ENCODE measurements at places on chromosomes 13 and 19.

DNA sequence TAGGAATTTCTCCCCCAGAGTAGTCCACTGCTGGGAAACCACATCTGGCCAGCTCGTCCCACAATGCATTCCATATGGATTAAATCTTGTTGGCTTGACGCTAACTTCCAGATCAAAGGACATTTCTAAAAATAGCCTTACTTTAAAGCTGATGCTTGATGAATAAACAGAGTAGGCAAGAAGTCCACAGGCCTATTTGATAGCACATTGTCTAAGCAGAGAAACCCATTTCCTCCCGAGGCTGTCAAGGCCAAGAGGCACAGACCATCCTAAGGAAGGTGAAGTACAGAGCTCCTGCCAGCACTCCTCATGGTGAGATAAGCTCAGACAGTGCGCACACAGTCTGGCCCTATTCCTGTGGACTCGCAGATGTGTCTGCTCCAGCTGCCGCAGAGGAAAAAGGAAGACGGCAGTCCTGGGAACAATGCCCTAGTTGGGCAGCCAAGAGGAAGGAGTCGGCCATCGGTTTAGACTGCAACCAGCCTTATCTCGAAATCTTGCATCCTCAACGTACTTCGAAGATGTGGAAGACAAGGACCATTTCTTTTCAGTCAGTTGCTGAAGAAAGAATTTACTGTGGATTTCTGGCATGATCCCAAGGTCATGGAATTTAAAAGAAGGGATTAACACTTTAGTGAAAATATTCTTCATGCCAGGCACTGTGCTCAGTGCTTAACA is 156.8 kb downstream of the RGCC start:
- DNase-seq, result peak; percentile 83

DNA sequence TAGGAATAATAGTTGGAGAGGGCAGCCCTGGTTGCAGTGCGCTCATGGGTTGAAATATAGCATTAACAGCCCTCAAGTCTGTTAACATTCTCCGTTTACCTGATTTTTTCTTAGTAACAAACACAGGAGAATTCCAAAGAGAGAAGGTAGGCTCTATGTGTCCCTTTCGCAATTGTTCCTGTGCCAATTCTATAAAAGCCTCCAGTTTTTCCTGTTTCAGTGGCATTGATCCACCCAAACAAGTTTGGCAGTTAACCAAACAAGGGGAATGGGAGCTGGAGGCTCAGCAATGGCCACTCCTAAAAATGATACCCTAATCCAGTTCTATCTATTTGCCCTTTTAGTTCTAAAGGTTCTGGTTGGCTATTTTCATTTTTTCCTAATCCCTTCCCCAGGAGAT is 151.6 kb downstream of the ZNF486 start:
- no peak for DNase-seq

DNA sequence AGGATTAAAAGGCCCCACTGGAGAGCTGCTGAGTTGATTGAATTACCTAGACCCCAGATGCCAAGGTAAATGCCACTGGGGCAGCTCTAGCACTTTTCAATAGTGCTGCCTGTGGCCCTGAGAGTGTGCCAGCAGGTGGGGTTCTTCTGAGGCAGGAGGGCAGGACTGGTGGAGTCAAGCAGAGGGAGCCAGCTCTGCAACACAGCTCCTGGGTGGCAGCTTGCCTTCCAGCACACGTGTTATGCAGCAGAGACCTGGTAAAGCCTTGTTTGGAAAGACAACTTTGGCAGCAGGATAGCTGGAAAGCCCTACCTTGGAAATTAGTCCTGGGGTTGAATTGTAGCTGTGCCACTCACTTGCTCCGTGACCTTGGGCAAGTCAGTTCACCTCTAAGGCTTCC is 306.6 kb downstream of the ATP8A2 start:
- no peak for DNase-seq

DNA sequence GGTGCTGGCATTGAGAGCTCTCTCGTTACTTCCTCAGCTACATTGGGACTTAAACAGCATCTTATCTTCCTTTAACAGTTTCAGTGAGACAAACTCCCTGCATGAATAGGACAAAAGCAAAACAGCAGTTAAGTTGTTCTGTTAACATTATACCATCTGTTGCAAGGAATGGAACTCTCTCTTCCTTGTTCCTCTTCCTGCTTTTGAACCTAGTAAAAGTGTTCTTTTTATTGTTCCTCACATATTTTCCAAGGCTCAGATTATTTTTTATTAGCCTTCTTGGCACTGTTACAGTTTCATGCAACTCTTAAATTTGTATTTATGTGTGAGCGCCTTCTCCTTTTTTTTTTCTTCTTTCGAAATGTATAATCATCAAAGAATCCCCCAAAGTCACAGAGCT is 202.6 kb upstream of the UFM1 start:
- no peak for DNase-seq

GRCh38 chr19:50794074-50794875 is 4.1 kb downstream of the ACP4 start:
- DNase-seq, result no peak

DNA sequence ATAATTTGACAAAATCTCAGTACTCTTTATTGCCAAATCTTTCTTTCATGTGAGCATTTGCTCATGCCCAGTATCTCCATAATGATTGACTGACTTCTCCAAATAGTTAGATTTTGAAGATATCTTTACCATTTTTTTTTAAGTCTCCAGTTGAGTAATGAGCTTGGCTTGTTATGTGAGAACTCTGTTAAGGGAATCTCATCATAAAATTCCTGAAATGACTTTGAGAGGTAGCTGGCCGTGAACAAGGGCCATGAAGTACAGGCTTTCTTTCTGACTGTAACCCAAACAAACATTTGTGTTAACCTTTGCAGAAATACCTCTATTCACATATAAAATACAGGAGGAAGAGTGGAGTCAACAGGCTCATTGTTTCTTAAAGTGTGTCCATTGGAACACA is 449.7 kb downstream of the IRS2 start:
- DNase-seq, result peak; percentile 57

- peak; percentile 87 for DNase-seq
Observed at GRCh38 chr19:16435238-16435917, 36.4 kb downstream of the EPS15L1 start.

DNA sequence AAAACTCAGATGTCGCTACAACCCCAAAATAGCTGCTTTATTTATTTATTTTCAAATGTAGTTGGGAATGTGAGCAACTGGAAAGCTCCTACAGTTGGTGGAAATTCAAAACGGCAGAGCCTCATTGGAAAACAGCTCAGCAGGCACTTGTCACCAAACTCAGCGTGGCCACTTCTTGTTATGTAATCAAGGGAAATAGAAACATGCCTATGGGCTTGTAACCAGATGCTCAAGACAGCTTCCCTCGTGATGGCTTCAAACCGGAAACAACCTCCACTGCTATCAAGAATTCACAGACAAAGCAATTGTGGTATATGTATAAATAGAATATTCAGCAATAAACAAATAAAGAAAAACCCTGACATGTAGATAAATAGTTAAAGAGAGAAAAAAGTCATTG is 627.8 kb upstream of the SLC10A2 start:
- DNase-seq, result no peak

- no peak for DNase-seq
Observed at GRCh38 chr19:14097532-14098151, 7.1 kb upstream of the SAMD1 start.

DNA sequence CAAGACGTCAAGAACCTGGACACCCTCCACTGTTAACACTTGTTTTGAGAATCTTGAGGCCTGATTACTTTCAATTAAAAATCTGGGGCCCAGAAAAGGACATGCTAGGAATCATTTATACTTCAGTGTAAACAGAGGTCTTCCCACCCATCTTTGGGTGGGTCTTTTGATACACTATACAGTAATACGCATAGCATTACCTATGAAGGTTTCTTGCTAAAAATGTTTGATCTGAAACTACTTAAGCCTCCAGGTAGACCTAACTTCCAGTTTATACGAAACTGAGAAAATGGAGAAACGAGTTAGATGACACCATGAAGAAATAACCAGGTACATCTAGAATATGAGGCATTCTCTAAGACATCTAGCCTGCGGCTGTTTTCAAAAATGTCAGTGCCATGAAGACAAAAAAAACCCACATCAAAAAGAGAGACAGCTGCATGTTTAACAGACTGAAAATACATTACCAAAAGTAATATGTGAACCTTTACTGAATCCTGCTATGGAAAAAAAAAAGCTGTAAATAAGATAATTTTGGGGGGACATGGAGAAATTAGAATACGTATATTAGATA is 36.6 kb downstream of the TGDS start:
- no peak for DNase-seq

- peak; percentile 46 for DNase-seq
Observed at GRCh38 chr13:95073747-95074311, 227.4 kb downstream of the ABCC4 start.

- DNase-seq, result no peak
Observed at GRCh38 chr13:50884265-50884664, 25.3 kb upstream of the RNASEH2B start.

DNA sequence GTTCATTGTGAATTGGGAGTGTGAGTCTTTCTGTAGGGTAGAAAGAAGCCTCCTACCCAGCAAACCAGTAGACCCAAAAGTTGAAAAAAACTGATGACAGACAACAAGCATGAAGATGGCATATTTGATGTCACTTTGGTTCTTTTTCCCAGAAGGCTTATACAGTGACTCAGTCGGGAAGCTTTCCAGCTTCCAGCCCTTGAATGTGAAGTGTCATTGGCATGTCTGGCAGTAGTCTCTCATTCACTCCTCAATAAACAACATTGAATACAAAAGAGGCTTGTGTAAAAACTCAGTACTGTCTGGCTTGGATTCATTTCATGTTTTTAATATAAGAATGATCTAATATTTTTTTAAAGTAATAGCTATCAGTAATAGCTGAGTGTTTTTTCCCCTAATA is 68.7 kb downstream of the IPO5 start:
- peak; percentile 51 for DNase-seq

- no peak for DNase-seq
Observed at GRCh38 chr13:25473864-25474263, 102.1 kb downstream of the ATP8A2 start.

- DNase-seq, result no peak
Observed at GRCh38 chr13:67372868-67373464, 142.8 kb upstream of the PCDH9 start.

DNA sequence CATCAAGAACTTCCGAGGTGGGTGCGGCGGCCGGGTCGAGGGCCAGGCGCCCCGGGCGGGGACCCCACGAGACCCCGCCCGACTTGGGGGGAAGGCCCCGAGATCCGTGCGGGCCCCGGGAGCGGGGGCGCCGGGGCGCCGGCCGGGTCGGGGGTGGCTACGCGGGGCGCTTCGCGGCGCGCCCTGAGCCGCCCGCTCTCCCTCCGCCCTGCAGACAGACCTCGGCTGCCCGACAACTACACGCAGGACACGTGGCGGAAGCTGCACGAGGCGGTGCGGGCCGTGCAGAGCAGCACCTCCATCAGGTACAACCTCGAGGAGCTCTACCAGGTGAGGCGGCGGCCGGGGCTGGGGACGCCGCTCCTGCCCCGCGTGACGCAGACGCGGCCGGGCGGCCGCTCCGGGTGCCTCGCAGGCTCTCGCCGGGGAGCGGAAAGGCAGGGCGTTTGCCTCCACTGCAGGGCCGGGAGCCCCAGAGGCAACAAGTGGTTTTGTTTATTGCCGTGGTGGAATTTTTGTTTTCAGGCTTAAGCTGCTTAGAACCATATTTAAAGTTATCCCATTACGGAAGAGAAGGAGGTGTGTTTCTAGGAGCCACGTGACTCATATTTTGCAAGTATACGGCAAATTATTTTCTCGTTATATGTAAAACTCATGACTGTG is 477 bp downstream of the CUL4A start:
- no peak for DNase-seq

DNA sequence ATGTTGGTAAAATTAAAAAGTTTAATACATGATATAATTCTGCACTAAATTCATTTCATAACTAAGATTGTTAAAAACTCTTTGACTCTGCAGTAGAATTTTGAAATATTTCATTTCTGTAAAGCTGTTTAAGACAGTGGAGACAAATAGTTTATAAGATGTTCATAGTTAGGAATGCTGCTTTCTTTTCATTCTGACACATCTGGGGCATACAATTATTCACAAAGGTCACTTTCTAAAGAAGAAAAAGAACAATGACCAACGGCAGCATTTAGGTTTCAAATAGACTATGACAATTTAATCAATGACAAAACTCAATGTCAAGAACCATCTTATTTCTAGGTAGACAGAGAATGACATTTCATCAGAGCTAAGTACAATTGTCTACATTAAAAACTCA is 1422.1 kb downstream of the PCDH9 start:
- no peak for DNase-seq

GRCh38 chr19:18783958-18784785 is 6.9 kb downstream of the COMP start:
- no peak for DNase-seq

DNA sequence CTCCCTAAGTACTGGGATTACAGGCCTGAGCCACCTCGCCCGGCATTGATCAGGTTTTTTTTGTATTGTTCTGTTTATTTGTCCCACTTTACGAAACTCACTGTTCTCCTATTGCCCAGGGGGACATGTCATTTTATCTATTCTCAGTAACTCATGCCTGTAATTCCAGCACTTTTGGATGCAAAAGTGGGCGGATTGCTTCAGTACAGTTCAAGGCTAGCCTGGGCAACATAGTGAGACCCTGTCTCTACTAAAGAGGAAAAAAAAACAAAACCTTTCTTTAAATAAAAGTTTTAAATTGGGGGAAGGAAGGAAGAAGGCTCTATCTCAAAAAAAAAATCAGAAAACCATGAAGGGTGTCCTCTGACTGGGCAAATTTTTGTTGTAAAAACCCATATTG is 2.7 kb upstream of the MPV17L2 start:
- no peak for DNase-seq

GRCh38 chr13:24636776-24637175 is 43.4 kb upstream of the ATP12A start:
- DNase-seq, result no peak

DNA sequence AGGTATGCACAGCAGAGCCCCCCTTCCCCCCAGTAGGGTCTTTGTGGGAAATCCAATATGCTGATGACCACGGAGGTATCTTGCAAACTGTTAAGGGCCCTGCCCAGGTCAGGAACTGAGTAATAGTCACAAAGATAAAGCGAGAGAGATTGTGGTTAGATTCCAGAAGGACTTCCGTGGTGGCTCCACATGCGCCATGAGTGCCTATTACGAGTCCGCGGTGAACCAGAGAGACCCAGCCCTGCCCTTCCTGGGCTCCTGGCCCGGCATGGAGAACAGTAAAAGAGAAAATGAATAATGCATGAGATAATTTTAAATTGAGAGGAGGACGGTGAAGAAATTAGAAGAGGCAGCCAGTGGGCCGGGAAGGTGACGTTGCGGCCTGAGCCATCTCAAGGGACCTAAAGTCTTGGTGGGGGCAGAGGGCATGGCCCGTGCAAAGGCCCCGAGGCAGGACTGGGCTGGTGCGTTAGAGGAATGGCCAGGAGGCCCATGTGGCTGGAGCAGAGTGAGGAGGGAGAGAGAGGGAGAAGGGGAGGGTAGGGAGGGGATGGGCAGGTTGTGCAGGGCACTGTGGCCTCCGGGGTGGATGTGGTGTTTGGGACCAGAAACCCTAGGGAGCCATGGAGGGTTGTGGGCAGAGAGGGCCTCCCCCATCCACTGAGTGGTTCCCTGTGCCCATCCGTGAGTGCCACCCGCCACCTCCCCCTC is 46.6 kb upstream of the NFIC start:
- no peak for DNase-seq
